ENCODE measurements at places on chromosomes 4 and X. TPM values are rescaled to one million over a fixed set of nuclear protein-coding genes. Genes with fewer than 3 reads are reported as not detected.

GRCh38 chr4:41294445-41295062, 37.8 kb downstream of the UCHL1 start:
- H3K27ac ChIP-seq, result no peak overlapping the region
- H3K4me3 ChIP-seq, result no peak overlapping the region
- no peaks in the 10 kb centered on the region for H3K27me3 ChIP-seq
- DNase-seq, result no peak
- no peaks in the 10 kb centered on the region for H3K4me1 ChIP-seq

DNA sequence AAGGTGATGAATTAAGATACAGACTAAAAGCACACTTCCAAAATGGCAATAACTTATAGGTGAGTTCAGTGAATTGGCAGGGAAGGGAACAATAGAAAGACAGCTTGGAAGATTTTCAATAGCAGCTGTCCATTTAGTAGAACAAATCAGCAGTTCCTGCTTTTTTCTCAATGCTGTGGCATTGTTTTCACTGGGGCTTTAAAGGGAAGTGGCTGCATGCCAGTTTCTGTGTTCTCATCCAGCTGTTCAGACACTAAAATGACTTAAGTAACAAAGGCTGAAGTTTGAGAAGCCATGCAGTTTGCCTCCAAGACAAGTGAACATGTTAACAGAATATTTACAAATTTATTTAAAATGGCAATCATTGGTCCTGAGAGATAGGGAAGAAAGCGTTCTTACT, 291.9 kb downstream of the FAM47A start:
- no peak overlapping the region for H3K4me3 ChIP-seq
- H3K27me3 ChIP-seq, result no peaks in the 10 kb centered on the region
- no peak for DNase-seq
- no peaks in the 10 kb centered on the region for H3K36me3 ChIP-seq

DNA sequence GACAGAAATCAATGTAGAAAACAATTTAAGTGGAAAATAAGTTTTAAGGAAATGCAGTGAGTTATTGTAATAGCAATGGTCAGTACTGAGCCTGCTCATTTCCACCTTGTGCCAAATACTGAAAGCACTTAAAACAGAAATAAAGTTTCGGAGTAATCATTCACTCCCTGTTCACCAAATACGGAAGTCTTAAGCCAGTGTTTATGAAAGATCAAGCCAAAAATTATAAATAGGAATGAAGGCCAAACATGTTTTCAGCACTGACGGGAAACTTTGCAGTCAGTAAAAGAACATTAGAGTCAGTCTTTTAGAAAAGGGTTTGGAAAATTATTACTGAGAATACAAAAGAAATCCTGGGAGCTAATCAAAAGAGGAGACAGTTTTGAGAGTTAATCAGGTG, 178.6 kb downstream of the DMD start:
- H3K27me3 ChIP-seq, result no peaks in the 10 kb centered on the region
- no peak for DNase-seq
- no peak overlapping the region for H3K4me3 ChIP-seq
- H3K27ac ChIP-seq, result no peak overlapping the region

Gene CCDC158
- total RNA-seq, result not detected

Gene PPP4R3C
- not detected for total RNA-seq

Data from activated CD4-positive, alpha-beta memory T cell treated with anti-CD3 and anti-CD28 coated beads for 36 hours (primary cell).